8988T (cell line): ENCODE measurements at places on chromosomes 4 and X.

GRCh38 chrX:150980186-150980585 is 2.9 kb upstream of the HMGB3 start:
- no peak for DNase-seq

DNA sequence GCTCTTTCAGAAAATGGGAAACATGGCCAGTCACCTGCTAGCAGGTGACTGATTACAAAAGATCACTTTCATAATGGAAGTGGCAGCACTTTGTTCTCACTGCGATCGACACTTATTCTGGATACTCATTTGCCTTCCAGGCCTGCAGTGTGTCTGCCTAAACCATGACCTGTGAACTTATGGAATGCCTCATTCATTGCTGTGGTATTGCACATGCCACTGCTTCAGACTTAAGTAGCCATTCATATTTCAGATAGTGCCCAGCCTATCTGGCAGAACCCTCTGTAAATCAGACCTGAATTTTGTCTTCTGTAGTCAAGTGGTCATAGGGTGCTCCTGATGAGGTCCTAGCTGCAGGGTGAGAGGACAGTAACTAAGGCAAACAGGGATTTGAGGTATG is 23.3 kb upstream of the MGST2 start:
- DNase-seq: no peak

- no peak for DNase-seq
These were observed 24.2 kb downstream of the CASP3 start for GRCh38 chr4:184624972-184625554.

- DNase-seq: no peak
These were observed 383.3 kb downstream of the BCOR start for GRCh38 chrX:39714471-39714870.

- DNase-seq: no peak
These were observed 223.4 kb downstream of the VEGFC start for GRCh38 chr4:176569301-176569700.

DNA sequence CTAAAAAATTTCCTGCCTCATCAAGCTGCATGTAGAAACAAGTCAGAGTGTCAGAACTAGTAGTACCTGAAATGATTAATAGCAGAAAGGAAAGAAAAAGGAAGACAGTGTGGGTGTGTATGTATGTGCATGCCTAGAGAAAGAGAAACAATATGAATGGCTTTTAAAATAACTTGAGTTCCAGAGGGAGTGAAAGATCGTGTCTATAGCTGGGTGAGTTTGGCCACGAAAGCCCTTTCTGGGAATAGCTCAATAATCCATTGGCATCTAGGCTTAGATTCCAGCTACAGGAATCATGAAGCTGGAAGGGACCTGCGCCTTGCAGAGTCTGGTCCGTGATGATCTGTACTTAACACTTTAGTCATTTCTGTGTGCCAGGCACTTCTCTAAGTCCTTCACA is 195.6 kb downstream of the RAPGEF2 start:
- DNase-seq: no peak

DNA sequence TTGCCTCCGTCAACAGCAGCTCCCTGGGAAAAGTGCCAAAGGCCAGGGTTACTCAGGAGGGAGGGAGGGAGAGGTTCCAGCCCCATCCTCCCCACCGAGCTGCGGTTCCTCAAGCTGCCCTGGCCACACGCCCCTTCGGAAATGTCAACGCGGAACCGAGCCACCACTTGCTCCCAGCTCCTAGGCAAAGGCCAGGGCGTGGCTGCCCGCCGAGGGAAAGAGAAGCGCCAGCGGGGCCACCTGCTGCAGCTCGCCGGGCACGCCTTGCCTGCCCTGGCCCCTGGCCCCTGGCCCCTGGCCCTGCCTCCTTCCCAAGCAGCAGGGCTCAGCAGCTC is 15.3 kb downstream of the SLC6A8 start:
- no peak for DNase-seq

DNA sequence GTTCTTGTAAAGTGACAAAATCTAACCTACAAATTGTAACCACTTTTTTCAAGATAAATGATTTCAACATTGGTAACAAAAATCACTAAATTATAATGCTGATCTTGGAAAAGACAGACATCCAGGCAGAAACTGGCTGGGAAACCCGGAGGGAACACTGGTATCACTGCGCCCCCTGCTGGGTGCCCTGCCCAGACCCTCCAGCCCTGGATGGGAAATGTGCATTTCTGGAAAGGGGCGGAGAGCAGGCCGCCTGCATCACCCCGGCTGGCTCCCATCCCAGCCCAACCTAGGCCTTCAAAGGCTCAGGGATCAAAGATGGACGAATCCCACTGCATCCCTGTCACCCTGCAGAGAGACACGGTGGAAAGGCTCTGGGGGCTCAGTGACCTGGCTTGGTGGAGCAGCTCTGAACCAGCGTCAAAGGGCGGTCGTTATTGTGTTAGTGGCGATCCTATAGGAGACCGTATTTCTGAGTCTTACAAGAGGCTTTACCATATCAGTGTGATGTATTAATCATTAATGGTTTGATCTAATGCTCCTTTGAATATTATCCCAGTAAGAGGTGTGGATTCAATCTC is 37.3 kb downstream of the ACOX3 start:
- peak; percentile 92 for DNase-seq

GRCh38 chr4:20176881-20177280 is 74.8 kb upstream of the SLIT2 start:
- DNase-seq: no peak

GRCh38 chr4:20331642-20332041 is 79.9 kb downstream of the SLIT2 start:
- no peak for DNase-seq

DNA sequence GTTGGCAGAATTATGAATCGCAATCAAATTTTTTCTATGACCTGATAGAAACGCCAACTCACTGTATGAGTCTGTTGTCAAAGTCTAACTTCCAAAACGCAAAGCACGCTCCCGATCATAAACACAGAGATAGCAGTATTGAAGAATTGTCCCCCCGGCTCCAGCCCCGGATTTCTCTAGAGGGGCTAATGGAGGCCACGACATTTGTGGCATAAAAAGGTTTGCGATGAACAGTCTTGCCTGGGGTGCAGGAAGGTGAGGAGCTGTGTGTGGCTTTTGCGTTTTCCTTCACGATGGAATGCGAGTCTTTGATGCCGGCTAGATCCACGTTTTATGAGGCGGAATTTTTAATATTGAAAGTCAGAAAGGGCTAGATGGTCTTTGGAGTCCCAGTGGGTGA is 183.0 kb downstream of the CRLF2 start:
- DNase-seq: no peak

GRCh38 chrX:104972737-104973136 is 247.8 kb downstream of the TEX13A start:
- DNase-seq: no peak
